ENCODE measurements at places on chromosomes 4 and X.

GRCh38 chrX:3181846-3182245 is 140.6 kb downstream of the ARSF start:
- no peak for DNase-seq

GRCh38 chrX:149799938-149800337 is 18.2 kb downstream of the MAGEA9 start:
- DNase-seq = no peak

- no peak for DNase-seq
Measured at GRCh38 chr4:41504167-41504818, 33.7 kb upstream of the LIMCH1 start.

DNA sequence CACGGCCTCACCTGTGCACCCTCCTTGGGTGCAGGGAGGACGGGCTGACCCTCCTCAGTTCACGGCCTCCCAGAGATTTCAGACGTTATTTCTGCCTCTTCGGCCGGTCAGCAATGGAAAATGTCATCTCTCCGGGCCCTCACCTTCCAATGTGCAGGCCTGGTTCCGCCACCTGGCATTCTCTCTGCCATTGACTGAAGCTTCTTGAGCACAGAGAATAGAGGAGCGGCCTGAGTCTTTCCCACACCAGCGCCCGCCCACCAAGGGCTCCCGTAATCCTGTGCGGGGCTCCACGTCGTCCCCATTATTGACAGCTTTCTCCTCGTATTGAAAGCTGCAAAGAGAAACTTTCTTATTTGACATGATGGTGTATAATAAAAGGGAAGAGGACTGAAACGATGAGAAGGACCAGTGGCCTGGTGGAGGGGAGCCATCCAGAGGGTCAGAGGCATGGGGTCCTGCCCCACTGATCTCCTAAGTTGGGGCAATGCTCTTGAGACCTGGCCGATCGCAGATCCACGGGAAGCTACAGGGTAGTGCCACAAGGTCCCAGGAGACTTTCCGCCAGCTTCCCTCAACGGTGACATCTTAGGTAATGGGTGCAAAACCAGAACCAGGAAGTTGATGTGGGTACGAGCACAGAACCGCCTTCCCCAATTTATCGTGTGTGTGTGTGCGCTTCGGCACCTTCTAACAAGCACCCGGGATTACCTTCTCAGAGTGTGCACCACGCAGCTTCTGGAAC is 20.6 kb downstream of the HTRA3 start:
- DNase-seq = no peak

GRCh38 chr4:86831262-86832130 is 17.7 kb downstream of the SLC10A6 start:
- peak; percentile 96 for DNase-seq

DNA sequence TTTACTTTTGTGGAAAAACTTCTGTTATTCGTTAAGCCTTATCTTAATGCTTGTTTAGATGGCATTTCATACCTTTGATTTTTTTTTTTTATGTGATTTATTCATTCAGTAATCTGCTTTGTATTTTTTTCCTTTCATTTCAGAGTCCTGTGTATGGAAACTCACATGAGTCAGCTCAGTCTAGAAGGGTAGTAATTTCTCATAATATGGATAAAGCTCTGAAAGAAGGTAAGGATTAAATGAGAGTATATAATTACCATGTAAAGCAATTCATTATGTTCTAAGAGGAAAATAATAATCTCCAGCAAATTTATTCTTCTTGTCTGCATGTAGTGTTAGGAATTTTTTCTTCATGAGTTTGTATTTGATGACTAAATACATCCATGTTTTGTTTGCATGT is 37.8 kb downstream of the SNX25 start:
- no peak for DNase-seq

DNA sequence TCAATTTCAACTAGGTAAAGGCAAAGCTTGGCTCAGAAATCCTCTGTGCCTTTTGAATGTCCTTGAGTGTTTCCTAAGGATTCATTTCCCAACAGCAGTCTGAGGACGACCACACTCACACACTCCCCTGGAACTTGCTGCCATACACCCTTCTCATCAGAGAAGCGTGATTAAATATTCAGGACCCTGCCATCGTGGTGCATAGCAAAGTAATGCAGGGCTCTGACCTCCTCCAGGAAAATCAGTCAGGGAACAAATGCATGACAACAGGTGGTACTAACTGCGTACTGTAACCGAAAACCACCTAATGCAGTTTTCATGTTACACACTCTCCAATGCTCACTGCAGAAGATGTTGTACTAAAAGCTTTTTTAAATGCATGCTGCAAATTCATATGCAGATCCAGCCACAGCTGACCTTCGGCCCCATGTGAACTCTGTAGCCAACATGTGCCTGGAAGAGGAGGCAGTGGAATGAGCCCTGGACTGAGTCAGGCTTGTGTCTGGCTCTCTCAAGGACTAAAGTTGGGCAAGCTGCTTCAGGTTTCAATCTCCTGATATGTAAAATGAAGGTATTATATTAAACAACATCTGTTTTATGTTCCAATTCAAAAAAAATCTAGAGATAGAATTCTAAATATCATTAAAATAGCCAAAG is 238.3 kb downstream of the KCNIP4 start:
- DNase-seq = no peak

GRCh38 chr4:76311896-76312331 is 5.4 kb downstream of the STBD1 start:
- DNase-seq = no peak

DNA sequence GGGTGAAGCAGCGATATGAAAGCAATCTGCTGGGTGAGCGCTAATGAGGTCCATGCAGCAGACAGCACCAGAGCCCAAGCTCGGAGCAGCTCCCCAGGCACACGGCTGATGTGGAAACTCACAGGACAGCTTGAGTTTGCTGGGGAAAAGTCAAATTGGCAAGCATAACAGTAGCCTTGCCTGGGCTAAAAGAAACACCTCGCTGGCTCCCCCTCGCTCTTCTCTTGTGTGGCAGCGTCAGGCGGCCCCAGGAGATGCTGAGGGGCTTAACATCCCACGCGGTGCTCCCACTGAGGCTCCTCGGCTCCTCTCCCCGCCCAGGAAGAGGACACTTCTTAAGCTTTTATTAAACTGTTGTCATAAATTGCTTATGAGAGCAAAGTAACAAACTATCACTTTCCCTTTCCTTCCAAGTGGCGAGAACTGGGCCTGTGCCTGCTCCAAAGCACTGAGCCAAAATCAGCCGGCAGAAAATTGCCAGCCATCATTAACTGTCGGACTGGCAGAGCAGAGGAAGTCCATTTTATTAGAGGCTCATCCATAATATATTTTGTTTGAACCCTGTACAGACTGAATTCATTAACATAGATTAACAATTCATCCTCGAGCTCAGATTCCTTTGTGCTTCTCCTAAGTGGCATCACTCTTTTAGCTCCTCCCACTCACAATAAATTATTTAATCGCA is 111.4 kb downstream of the TSPAN5 start:
- DNase-seq = no peak

GRCh38 chr4:36414248-36414647 is 132.8 kb downstream of the DTHD1 start:
- no peak for DNase-seq

DNA sequence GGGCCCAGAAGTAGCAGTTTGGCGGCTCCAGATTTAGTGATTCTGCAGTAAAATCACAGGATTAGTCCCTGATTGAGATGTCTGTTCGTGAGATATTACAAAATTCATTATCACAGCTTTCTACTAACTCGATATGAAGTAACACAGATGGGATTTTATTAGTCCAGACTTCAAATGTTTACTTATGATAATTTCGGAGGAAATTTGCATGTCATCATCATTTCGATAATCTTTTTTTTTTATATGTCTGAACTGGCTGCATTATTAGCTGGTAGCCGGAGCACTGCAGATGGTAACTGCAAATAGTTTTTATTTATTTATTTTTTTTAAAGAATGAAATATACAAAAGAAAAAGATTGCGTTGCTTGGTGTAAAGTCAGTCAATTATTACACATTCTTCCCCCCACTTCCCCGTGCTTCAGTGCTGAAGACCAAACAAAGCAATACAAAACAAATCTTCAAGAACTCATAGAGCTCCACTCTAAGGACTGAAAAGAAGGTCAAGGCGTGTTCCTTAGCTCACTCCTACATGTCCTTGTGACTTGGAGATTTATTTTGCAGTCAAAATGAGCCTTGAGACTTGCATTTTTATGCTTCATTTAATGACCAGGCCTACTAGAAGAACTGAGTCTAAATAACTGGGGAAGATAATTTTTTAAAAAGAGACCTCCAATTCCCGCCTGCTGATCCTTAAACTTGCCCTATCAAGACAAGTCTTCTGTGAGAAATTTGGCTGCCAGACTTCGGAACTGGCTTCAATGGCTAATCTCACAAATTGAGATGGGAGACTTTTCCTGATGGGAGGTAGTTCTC is 11.7 kb upstream of the PITX2 start:
- no peak for DNase-seq

DNA sequence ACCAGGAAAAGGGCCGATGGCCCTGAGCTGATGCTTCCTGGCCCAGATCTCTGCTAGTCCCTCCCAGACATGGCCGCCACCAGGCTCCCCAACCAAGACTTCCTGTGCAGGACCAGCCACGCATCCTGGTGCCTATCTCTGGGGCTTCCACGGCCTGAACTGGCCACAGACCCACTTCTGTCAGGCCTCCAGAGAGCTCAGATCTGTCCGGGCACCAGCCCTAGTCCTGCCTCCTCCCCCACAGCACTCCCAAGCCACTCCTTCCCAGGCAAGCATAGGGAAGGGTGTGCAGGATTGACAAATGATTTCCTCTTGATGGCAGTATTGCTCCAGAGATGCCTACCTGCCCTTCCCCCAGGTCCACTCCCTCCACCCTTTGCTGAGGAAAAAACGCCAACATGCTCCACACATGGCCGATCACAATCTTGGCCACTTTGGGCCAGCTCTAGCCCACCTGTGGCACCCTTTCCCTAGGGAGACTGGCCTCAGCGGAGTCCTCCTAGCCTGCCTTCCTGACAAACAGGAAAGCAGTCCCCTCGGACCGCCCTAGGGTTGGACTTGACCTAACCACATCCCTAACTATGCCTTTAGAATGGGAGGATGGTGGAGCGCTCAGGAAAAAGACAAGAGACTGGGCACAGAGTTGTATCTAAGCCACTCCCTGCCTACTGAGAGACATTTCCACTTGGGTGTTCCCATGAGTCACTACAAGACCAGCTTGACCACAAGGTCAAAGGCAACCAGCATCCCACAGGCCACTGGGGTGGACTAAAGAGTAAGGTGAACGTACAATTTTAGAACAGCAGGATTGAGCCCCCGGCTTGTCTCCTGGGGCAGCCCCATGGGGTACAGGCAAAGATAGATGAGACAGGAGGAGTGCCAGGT is 277.5 kb upstream of the AGTR2 start:
- peak; percentile 95 for DNase-seq

DNA sequence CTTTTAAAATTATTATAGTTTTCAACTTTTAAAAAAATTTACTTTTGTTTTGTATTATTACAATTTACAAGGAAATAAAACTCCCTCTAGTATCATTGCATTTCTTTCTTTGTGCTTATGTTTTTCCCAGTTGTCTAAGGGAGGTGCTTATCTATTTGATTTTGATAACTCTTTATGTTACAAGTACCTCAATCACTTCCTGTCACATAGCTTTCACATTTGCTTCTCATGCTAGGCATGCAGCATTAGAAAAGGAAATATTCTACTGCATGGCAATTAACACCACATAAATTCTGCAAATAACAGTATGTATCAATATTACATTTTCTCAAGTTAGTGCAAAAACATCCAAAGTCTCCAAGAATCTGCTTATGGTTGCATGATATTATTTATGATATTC is 180.3 kb upstream of the HS3ST1 start:
- no peak for DNase-seq

- peak; percentile 27 for DNase-seq
Measured at GRCh38 chrX:129842510-129843208, 1.0 kb downstream of the ZDHHC9 start.

DNA sequence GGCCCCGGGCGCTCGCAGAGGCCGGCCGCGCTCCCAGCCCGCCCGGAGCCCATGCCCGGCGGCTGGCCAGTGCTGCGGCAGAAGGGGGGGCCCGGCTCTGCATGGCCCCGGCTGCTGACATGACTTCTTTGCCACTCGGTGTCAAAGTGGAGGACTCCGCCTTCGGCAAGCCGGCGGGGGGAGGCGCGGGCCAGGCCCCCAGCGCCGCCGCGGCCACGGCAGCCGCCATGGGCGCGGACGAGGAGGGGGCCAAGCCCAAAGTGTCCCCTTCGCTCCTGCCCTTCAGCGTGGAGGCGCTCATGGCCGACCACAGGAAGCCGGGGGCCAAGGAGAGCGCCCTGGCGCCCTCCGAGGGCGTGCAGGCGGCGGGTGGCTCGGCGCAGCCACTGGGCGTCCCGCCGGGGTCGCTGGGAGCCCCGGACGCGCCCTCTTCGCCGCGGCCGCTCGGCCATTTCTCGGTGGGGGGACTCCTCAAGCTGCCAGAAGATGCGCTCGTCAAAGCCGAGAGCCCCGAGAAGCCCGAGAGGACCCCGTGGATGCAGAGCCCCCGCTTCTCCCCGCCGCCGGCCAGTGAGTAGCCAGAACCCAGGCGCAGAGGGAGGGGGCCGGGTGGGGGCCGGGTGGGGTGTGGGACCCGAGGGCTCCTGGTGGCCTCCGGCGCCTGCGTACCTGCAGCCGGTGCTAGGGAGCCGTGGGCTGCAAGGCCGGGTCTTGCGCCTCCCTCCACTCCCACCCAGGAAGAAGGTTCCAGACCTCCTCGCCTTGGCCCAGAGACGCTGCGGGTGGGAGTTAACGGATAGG is 534 bp downstream of the MSX1 start:
- DNase-seq = no peak

DNA sequence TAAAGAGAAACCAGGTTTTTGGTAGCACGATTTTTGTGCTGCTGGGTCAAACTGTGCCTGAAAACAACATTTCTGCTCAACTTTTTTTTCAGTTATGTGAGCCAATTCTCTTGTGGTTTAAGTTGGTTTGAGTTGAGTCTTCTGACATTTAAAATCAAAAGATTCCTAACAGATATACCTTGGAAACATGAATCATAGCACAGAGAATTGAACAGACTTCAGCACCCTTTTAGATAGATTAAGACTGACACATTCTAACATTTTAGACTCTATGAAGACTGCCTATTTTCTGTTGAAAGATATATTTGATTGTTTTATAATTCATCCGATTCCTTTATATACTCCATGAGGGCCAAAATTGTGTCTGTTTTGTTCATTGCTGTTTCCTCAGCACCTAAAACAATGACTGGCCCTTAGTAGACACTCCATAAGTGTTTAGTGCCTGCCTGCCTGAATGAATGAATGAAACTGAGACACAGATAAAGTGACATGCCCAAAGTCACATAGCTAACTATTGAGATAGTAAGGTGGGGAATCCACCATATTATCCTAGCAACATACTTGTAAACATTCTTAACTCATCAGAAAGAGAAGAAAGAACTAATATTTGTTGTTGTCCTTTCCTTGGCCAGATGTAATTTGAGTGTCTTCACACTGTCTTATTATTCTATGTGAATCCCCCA is 624.0 kb downstream of the MID1IP1 start:
- no peak for DNase-seq

DNA sequence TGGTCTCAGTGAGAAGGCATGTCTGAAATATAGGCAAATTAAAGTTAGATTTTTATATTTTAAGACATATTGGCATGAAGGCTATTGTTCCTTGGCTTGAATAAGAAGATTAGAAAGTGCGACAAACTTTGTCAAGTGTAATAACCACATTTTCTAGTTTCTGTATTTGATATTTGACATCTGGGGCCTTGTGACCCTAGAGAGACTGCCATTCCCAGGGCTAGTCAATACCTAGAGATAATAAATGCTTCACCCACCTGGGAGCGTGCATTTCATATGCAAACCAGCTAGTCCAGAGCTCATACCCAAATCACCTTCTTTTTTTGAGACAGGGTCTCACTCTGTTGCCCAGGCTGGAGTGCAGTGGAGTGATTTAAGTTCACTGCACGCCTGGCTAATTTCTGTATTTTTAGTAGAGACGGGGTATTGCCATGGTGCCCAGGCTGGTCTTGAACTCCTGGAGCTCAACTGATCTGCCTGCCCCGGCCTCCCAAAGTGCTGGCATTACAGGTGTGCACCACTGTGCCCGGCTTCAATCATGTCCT is 62.6 kb downstream of the COQ2 start:
- no peak for DNase-seq
